CD14-positive monocyte (primary cell): ENCODE measurements at places on chromosomes 1 and 21.

DNA sequence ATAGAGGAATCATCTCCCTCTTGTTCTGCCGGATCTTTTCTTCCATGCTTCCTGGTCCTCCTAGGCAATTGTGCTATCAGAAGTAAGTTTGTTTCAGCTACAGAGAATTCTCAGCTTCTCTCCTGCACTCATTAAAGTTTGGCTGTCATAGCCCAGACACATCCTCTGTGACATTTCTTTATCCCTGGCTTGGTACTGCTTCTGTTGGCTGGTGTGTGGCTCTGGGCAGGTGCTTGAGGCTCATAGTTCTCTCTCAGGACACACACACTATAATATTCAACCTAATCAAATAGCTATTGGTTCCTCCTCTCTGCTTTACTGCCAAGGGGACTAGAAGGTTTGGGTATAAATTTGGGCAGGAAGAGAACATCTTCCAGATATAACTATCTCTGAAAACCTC lies 172.1 kb downstream of the ROR1 start:
- DNase-seq = no peak

DNA sequence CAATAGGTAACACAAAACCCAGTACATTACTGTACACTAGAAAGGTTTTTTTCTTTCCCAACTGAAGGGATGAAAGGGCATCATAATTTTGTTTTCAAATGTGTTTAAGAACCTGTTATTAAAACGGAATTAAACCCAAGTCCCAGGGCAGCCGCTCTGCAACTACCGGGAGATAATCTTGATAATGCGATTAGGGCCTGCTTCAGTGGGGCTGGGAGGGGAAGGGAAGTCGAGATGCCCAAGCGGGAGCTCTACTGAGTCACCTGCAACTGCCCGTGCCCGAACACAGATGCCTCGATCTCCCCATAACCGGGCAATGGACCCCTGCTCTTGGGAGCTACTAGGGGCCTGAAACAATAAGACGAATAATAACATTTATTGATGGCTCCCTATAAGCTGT lies 61.4 kb downstream of the KAZN start:
- no peak for DNase-seq

DNA sequence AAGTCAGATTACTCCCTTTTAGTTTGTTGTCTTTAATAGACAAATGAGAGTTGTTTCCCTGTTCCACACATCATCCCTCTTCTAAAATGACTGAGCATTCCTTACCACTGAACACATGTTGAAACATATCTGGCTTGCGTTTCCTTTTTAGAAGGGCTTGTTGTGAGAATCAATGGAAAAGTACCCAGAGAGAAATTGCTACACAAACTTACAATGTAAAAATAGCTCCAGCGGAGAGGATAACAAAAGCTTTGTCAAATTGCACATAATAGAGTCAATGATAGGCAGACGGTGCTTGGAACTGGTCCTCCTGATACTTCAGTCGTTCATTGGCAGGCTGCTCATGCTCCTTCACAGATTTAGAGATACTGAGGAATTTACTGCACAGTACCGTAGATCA lies 123.9 kb downstream of the CYYR1 start:
- no peak for DNase-seq

- DNase-seq = no peak
Observed at GRCh38 chr1:170168265-170168664, 22.5 kb downstream of the NTMT2 start.

GRCh38 chr1:109764561-109765482 lies 1.1 kb upstream of the EPS8L3 start:
- DNase-seq = no peak
